ENCODE measurements at places on chromosomes 12 and 14. TPM values are rescaled to one million over a fixed set of nuclear protein-coding genes. Genes with fewer than 3 reads are reported as not detected.

DNA sequence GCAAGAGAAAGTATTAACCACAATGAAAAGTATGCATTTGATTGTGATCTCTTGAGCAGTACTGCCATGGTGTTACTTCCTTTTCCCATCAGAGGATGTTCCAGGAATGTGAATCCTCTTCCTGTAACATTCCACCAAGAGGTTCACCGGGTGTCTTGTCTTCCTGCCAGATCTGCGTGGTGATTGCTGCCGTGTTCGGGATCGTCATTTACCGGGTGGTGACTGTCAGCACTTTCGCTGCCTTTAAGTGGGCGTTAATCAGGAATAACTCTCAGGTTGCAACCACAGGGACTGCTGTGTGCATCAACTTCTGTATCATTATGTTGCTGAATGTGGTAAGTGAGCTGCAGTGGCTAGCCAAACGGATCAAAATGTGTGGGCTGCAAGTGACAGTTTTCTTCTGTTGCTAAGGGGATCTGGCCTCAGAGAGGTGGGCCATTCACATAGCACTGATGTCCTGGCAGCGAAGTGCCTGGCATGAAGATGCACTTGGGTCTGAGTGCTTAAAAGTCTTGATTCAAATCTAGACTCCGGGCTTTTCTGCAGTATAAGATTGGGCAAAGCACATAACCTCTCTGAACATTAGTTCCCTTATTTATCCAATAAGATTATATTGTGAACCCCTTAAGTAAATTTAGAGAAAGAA, 123.4 kb downstream of the SLC5A8 start:
- no peak for DNase-seq

GRCh38 chr12:67645601-67646000, 2.9 kb upstream of the DYRK2 start:
- no peak for DNase-seq

DNA sequence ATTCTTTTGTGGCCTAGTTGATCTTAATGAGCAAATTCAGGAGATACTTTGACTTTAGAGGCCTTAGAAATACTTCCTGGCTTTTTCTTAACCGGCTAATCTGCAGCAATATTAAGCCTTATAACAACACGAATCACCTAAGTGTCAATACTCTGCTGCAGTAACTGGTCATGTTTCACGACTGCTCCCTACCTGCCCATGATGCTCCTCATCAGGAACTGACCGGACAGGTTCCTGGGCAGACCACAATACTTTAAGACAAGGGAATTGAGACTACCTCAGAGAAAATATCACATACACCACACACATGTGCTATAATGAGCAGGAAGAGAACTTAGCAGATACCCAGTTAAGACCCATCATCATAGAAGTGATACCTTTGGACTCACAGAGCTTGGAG, 211.9 kb upstream of the BMP4 start:
- no peak for DNase-seq

DNA sequence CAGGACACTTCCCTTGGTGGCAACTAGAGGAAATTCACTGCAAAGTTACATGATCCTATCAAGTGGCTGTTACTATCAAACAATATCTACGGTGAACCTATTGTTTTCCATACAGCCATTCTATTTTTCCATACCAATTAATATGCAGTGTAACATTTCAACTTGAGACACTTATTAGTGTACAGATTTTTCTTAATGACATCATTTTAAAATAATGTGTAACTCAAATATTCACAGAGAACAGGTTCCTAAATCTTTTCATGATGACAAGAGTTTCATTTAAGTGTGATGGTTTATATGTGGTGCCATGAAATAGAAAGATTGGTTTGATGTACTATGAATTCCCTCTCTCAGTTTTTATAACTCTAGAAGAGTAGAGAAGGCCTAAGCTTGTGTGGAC, 291.2 kb upstream of the SOX5 start:
- DNase-seq: no peak

DNA sequence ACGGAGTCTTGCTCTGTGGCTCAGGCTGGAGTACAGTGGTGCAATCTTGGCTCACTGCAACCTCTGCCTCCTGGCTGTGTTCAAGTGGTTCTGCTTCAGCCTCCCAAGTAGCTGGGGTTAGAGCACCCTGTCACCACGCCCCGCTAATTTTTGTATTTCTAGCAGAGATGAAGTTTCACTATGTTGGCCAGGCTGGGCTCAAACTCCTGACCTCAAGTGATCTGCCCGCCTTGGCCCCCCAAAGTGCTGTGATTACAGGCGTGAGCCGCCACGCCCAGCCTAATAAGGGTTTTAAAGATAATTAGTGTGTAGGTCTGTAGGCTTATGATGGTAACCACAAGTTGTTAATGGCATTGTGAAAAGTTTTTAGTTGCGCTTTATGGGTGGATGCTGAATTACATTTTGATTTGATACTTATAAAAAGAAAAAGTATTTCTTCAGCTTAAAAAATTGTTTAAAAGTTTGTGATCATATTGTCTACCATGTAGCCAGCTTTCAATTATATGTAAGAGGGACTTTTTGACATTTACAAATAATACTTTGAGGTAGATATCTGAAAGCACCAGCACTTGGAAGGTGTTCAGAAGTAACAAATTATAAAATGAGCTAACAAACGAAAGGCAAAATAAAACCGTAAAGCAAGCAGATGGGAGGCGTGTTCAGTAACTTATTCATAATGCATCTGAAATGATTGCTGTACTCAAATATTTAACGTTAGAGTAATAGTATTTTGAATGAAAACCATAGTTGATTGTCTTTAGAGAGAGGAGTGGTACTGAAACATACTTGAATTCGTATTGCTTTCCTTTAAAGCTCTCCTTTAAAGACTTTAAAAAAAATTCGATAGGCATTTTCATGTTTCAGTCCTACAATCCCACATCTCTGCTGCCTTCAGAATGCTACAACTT, 37.1 kb downstream of the MDM2 start:
- peak; percentile 93 for DNase-seq

The CCDC38 gene
- 0.39 TPM for total RNA-seq

The DNAH10 gene
- total RNA-seq: 1.00 TPM

DNA sequence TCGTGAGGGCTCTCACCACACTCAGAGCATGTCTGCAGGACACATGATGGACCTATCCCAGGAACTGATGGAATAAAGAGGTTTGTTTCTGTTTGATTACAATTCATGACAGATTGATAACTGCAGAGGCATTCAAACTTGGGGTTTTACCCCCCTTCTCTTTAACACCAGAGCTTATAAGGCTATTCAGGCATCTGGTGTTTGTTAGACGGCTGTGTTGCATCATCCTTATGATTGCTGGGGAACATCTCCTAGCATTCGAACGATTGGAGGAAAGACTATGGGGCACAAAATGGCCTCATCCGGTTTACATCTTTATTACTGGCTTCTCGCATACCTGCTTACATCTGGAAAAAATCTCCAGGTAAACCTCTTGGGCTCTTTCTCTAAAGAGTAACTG, 191.8 kb downstream of the MSRB3 start:
- DNase-seq: no peak

- no peak for DNase-seq
Measured at GRCh38 chr14:64701660-64702059, 2.6 kb upstream of the PLEKHG3 start.

The PIWIL1 gene
- not detected for total RNA-seq

GRCh38 chr12:51388846-51389245, 2.4 kb downstream of the GALNT6 start:
- no peak for DNase-seq

- no peak for DNase-seq
Measured at GRCh38 chr12:132191715-132192553, 47.7 kb downstream of the NOC4L start.
